ENCODE measurements at places on chromosomes 7 and 10.
A peak's percentile ranks its signal among the peaks of the same experiment; 100 is the strongest.

GRCh38 chr10:69292459-69292858 lies 14.2 kb downstream of the HK1 start:
- no peak for DNase-seq

- DNase-seq: peak; percentile 24
These were observed 376.0 kb downstream of the SORCS3 start for GRCh38 chr10:105017116-105017515.

GRCh38 chr7:129908181-129908580 lies 44.6 kb downstream of the UBE2H start:
- no peak for DNase-seq

DNA sequence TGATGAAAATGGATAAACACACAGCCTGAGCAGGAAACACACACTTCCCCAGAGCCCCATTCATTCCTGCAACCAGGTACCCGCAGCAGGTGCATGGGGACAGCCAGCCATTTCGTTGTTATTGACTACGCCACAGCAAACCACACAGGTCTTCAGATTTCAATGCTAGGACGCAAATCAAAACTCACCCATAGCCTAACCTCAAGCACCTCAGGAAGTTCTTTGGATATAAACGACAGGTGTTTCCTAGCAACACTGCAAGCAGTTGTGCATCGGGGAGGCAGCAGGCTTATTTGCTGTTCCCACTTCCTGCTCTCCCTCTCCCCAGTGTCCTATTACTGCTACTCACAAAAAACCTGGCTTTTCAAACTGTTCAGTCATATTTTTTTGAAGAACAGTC lies 176.5 kb upstream of the FRMD4A start:
- DNase-seq: peak; percentile 25

DNA sequence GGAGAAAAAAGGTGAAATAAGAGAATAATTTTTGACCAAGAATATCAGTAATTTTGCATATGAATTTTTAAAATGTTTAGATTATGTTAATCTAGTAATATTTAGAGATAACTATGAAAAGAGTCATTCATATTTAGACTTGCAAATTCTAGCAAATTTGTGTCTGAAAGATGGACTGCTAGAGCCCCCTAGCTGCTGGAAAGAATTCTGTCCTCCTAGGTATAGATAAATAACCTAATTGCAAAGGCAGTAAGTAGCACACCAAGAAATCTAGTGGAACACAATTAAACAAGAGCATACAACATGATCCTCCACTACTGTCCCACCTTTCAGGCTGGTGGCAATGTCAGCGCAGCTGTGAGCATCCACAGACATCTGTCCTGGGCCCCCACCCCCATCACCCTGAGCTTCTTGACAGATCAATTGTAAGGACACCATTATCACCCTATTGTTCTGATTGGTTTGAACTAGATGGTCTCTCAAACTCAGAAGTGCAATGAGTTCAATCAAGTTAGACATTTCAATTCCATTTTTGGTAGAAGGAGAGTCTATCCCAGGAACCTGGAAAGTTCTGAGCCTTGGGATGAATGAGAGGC lies 15.0 kb upstream of the GFRA1 start:
- no peak for DNase-seq

DNA sequence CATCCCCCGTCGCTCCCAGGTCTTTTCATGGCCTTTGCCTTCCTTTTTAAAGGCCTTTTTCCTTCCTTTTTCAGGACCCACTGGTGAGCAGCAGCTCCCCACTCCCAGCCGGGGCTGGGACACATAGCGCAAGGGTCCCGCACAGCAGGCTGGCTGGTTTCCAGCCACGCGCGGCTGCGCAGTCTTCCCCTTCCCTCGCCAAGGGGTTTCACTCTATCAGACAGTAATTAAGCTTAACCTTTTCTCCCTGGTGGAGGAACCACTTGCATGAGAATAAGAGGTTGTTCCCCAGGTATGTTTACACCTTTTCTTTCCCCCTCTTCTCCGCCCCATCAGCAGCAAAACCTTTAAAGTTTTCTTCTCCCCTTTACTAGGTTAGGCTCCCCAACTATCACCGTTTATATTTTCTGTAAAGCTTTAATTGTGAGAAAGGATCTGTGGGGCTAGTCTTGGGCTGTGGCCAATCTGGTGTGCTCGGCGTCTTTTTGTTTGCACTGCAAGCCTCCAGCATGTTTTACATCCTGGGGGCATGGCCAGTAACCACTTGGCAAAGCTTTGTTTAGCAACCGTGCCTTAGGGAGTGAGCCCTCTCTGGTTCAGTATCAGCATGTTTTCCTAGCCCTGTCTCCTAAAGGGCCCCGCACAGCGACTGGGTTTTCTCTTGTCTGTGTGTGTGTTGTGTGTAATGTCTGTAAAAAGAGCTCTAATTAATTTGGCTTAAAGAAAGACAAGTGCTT lies 219.6 kb downstream of the PHF14 start:
- no peak for DNase-seq

DNA sequence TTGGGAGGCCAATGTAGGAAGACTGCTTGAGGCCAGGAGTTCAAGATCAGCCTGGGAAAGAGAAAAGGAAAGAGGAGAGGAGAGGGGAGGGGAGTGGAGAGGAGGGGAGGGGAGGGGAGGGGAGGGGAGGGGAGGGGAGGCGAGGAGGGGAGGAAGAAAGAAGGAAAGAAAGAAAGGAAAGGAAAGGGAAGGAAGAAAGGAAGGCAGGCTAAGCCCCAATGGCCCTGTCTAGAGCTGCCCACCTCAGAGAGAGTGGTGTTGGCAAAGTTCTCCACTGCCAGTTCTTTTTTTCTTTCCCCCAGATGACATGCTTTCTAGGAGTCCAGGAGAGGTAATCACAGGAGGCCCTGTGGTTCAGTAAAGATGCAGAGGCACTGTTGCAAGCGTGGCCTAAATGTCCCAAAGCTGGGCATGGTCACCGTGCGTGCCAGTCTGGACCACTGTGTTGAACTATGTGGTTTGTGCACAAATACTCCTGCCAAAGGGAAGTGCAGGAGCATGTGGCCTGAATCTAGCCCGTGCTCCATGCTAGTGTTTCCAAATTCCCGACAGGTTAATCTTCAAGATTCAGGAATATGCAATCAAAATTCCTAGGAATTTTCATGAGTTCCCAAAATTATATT lies 39.7 kb downstream of the ODAD2 start:
- DNase-seq: no peak

DNA sequence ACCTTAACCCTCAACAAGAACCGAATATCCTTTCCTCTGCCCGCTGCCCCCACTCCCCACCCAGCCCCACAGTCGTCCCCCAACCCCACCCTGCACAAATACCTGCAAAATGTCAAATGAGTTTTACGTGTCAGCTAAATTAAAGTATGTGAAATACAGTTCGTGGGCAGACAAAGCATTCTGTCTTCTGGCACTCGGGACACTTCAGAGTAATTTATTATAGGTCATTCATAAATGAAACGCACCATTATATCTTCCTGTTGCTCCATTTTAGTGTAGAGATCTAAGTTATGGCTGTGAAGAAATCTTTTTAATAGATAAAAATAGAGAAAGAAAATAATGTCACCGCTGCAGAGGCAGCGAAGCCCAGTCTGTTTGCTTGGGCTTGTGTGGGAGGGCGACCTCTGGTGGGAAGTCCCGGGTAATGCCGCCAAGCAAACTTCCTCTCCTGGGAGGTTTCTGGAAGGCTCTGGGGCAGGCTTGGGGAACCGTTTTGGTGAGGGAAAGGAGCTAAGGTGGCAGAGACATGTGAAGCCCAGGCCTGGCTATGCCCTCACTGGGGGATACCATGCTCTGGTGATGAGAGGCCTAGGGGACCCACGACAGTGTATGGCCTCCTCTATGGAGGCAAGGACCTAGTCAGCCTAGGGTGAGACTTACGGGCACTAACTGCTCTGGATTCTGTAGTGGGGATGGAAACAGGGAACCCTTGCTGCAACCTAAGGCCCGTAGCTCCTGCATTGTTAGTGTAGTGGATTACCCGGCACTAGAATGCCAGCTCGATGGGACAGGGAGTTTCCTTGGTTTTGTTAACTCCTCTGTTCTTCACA lies 604.9 kb downstream of the LRMDA start:
- peak; percentile 29 for DNase-seq

DNA sequence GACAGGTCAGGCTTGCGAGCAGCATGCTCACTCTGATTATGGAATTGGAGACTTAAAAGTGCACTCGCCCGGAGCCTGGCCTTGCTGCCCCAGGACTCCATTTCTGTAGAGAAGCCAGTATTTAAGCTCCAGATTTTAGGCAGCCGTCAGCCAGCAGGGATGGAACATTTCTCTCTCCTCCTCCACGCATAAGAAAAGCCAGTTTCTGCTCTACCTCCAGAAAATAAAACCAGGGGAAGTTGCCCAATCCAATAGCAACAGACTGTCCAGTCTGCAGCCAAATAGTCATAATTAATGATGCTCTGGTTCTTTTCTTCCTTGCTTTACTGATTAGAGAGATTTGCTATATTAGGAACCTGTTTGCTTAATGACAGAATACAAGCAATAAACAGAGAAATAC lies 203.2 kb downstream of the GFRA1 start:
- no peak for DNase-seq

DNA sequence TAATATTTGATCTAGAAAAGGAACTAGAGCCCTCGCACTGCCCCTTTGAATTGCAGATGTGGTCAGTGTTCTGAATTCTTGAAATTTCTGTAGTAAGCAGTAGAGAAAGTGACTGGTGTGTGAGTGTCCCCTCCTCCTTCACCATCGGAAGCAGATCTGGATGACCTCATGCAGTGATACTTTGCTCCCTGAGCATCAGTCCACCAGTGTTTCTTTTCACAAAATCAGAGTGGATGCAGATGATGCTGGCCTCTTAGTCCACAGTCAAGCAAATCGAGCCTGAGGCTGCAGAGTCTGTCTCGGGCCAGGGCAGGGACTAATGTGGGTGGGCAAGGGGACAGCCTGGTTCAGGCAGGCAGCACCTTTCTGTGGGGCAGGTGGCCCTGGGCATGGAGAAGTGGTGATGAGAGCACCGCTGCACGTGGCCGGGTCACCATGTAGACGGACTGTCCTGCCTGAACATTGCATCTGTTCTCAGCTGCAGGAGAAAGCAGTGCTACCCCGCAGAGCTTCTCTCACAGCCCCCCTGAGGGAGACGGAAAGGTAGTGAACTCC lies 5.4 kb downstream of the INSIG1 start:
- DNase-seq: no peak

- DNase-seq: no peak
These were observed 30.7 kb downstream of the ALOX5 start for GRCh38 chr10:45404770-45405120.

GRCh38 chr7:142461437-142461836 lies 203.6 kb upstream of the PRSS58 start:
- no peak for DNase-seq

DNA sequence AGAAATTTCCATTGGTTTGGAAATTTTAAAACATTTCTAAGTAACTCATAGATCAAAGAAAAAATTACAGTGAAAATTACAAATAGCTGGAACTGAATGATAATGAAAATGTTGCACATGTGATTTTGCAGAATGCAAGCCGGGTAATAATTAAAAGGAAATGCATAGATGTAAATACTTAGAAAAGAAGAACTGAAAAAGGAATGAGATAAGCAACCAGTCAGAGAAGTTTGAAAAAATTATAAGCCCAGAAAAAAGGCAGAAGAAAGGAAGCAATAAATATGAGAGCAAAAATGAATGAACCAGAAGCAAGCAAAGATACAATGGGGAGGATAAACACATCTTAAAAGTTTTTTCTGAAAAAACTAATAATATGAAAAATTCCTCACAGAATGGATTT lies 3.2 kb upstream of the TMEM273 start:
- DNase-seq: no peak

DNA sequence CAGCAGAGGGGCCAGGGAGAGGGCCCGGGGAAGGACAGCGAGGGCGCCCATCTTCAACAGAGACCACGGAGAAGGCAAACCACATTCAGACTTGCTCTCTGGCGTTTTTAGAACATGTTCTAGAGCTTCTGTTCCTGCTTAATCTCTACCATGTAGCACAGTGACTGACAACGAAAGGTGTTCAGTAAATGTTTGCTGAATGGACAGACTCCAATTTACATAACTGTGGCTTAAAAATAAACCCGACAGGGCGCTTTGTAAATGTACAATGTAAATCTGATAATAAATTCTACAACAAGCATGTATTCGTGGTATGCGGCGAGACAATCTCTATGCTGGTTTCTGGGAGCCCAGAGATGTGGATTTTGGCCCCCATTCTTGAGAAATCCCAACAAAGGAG lies 10.5 kb downstream of the ADARB2 start:
- no peak for DNase-seq

DNA sequence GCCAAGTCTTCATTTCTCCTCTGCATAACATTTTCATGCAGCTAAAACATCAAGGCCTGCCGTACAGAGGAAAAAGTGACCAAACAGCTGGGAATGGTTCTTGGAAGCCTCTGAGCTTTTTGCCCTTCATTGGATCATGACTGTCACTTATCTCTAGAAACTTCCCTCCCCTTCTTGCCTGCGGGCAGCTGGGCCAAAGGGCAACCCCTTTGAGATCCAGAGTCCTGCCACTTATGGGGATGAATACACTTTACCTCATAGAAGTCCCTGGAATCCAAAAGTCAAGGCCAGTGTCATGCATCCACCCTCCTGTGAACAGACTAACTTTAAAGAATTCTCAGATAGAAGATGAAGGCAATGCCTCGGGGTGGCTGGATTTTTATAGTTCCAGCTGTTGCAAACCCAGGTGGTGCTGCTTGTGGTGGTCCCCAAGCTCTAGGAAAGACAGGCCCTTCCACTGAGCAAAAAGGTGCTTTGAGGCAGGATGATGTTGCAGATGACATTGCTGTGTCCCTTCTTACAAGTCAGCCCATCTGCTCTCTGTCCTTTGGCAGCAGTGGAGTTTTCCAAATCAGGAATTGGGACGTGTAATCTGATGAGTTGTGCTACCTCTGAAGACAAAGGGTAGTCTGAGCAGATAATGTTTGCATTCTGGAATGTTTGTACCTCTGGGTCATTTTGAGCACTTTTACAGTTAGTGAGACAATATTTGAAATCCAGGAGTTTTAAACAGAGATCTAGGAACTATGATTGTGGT lies 64.2 kb downstream of the LRMDA start:
- no peak for DNase-seq

GRCh38 chr10:84230359-84230758 lies 5.0 kb upstream of the LRIT2 start:
- DNase-seq: no peak

DNA sequence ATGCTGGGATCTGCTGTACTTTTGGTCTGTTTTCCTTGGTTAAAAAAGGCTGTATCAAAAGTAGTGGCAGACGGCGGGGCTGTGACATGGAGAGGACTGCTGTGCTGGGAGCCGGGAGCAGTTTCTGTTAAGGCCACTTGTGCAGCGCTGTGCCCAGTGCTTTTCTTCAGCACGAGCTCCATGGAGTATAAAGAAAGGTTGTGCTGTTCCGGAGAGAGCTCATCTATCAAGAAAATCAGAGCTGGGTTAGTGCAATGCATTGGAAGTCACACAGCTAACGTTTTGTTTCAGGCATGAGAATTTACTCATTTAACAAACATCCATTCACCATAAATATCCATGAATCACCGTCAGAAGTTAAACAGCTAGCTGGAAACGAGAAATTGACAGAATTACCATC lies 62.0 kb downstream of the KIAA1549 start:
- DNase-seq: no peak

GRCh38 chr7:69467826-69468225 lies 130.4 kb upstream of the AUTS2 start:
- no peak for DNase-seq

All from activated naive CD8-positive, alpha-beta T cell treated with anti-CD3 and anti-CD28 coated beads for 36 hours (primary cell).